ENCODE measurements at places on chromosomes 12 and 14.

- DNase-seq, result peak; percentile 73
These were observed 104.5 kb upstream of the MED13L start for GRCh38 chr12:116381744-116382685.

DNA sequence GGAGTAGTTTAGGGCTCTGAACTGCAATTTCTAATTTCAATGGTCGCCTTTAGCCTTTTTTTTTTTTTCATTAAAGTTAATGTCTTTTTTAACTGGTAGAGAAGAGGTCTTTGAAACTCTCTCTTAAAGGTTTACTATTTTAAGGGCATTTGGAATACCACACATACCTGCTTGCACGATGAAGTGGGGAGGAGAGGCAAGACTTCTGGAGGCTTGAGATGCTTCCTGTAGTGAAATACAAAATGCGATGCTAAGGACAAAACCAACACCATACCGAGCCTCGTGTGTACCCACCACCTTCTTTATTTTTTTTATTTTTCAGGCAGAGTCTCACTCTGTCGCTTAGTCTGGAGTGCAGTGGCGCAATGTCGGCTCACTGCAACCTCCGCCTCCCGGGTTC, 57.4 kb downstream of the GLT1D1 start:
- no peak for DNase-seq

GRCh38 chr14:22798528-22798927, 16.7 kb downstream of the SLC7A7 start:
- DNase-seq, result no peak

GRCh38 chr14:84375235-84375634, 1154.7 kb upstream of the FLRT2 start:
- DNase-seq, result no peak

All from right hindlimb (tissue), 1 donor.